CD4-positive, alpha-beta T cell treated with Interleukin-2 at 100 ng/mL for 4 hours (primary cell): ENCODE measurements at places on chromosomes 1 and 21.
A peak's percentile ranks its signal among the peaks of the same experiment; 100 is the strongest.

- no peak for DNase-seq
Measured at GRCh38 chr1:226681652-226682493, 57.2 kb downstream of the ITPKB start.

- DNase-seq: no peak
Measured at GRCh38 chr1:192557841-192558595, 17.6 kb upstream of the RGS1 start.

- DNase-seq: peak; percentile 70
Measured at GRCh38 chr1:207049974-207050391, 1.0 kb downstream of the YOD1 start.

GRCh38 chr1:107795994-107796393 is 169.0 kb downstream of the VAV3 start:
- no peak for DNase-seq

- DNase-seq: no peak
Measured at GRCh38 chr1:33655496-33655895, 183.1 kb downstream of the ZSCAN20 start.

- no peak for DNase-seq
Measured at GRCh38 chr1:29620631-29621030, 384.3 kb downstream of the PTPRU start.

DNA sequence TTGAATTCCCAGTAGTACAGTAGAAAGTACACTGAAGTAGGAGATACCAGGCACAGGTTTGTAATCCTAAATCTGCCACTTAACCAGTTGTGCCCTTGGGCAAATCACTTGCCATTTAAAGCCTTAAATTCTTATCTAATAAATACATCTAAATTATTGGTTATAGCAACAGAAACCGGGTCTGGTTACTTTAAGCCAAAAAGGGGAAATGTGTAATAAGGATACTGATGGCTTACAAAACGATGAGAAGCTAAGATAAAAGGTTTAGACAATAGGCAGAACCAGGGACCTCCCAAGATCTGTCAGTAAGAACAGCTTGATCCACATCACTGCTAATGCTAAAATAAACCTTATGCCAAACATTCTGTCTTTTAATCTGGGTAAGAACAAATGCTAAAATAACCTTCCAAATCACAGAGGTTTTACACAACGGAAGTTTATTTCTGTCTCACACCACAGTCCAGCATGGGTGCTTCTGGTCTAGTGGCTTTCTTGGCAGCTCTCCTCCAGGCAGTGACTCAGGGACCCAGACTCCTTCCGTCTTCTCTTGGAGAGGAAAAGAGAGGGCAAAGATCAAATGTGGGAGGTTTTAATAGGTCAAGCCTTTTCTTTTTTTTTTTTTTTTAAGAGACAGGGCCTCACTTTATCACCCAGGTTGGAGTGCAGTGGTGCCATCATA is 16.5 kb upstream of the ZMYM1 start:
- no peak for DNase-seq

GRCh38 chr1:230084408-230085177 is 17.6 kb downstream of the GALNT2 start:
- no peak for DNase-seq
